ENCODE measurements at places on chromosomes 7 and 10.

DNA sequence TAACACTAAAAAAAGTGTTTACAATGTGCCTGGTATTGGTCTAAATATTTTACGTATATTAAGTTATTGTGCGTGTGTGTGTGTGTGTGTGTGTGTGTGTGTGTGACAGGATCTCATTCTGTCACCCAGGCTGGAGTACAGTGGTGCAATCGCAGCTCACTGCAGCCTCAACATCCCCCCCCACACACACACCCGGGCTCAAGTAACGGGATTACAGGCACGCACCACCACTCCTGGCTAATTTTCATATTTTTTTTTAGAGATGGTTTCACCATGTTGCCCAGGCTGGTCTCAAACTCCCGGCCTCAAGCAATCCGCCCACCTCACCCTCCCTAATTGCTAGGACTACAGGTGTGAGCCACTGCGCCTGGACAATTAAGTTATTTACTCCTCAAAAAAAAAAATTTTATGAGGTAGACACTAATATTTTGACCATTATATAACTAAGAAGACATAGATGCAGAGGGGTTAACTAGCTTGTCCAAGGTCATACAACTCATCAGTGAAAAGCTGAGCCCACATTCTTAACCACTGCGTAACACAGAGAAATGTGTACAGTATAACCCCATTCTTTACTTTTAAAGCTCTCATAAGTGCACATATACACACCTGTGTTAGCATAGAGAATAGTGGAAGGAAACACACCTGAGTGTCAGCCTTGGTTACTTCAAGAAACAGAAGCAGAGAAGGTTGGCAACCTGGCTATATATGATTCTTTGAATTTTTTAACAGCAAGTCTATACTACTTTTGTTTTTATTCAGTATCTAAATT lies 35.0 kb downstream of the DNAJC12 start:
- no peak for DNase-seq

GRCh38 chr10:10346390-10347150 lies 671.1 kb upstream of the CELF2 start:
- DNase-seq, result no peak

GRCh38 chr10:96618653-96619052 lies 31.8 kb upstream of the TM9SF3 start:
- DNase-seq, result no peak

DNA sequence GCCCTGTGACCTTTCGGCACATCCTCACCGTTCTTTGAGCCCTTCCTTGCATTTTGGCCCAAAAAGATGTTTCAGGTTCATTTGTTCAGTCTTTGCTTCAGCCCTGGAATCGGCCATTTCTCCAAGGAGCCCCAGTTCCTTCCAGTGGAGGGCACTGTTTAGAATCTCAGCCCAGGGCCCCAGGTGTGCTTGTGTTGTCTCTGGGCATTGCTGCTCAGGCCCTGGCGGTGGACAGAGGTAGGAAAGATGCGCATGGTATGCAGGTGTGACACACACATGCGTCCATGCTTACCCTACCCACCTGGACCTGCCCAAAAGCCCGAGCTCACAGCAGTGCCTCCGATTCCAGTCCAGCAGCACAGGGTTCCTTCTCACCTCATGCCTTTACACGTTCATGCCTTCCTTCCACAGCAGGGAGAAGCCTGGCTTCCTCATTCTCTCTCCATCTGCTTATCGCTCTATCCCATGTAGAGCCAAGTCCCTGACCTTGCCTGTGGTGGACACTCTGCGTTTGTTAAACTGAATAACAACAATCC lies 70.6 kb downstream of the LHPP start:
- DNase-seq, result no peak

GRCh38 chr10:45452743-45453452 lies 78.9 kb downstream of the ALOX5 start:
- DNase-seq, result no peak

- no peak for DNase-seq
These were observed 58.8 kb downstream of the FIGNL1 start for GRCh38 chr7:50391386-50391785.

DNA sequence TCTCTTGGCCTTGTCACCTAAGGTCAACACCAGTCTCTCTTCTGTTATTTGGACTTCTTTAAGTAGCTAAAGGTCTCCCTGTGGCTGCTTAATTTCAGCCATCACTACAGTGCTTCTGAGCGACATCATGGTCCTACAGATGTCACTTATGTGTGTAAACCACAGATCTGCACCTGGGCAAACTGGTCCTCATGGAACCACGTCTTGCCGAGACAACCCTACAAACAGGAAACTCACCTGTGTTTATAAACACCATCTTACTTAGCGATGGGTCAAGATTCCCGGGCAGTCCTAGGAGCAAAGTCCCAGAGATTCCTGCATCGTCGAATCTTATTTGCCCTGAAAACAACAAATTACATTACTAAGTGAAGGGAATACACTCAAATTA lies 27.8 kb downstream of the KLF6 start:
- no peak for DNase-seq

GRCh38 chr10:127451628-127452027 lies 97.5 kb upstream of the NPS start:
- no peak for DNase-seq

DNA sequence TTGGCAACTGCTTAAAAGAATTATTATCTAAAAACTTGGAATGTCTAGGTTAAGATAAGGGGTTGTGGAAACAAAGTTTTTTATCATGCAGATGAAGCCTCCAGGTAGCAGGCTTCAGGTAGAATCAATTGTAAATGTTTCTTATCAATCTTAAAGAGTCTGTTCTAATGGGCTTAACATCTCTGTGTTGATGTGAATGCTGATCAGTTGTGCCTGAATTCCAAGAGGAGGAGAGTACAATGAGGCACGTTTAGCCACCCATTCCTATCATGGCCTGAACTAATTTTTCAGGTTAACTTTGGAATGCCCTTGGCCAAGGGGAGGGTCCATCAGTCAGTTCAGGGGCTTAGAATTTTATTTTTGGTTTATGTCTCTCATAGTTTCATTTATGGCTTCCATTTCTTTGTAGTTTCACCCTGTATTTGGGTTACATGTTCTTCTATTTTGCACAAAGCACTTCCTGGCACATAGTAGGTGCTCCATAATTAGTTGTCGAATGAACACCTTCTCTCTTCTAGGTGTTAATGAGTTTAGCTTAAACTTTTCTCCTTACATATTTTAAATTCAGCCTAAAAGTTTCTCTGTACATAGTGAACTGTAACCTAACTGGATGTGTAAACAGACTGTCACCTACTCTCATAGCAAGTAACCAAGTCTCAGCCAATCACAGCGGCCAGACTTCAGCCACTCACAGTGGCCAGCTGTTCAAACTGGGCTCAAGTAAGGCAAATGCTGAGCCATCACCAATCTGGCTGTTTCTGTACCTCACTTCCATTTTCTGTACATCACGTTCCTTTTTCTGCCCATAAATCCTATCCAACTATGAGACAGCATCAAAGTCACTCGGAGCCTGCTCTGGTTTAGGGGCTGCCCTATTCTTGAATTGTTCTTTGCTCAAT lies 34.7 kb downstream of the ALOX5 start:
- DNase-seq, result no peak

DNA sequence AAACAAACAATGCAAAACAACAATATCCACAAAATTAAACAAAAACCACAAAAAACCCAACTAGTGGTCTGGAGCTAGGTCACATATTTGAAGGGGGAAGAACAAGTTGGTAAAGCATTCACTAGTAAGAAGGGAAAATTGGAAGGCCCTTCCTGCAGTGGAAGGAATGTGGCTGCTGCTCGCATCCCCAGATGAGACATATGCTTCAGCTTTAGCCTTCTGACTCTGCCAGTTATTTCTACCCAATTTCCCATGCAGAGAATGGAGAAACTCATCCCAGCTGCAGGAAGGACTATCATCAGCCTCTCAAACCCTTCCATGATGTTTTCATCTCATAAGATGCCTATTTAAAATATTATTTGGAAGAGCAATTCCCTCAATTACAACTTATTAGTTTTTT lies 176.6 kb downstream of the BMPER start:
- DNase-seq, result no peak

DNA sequence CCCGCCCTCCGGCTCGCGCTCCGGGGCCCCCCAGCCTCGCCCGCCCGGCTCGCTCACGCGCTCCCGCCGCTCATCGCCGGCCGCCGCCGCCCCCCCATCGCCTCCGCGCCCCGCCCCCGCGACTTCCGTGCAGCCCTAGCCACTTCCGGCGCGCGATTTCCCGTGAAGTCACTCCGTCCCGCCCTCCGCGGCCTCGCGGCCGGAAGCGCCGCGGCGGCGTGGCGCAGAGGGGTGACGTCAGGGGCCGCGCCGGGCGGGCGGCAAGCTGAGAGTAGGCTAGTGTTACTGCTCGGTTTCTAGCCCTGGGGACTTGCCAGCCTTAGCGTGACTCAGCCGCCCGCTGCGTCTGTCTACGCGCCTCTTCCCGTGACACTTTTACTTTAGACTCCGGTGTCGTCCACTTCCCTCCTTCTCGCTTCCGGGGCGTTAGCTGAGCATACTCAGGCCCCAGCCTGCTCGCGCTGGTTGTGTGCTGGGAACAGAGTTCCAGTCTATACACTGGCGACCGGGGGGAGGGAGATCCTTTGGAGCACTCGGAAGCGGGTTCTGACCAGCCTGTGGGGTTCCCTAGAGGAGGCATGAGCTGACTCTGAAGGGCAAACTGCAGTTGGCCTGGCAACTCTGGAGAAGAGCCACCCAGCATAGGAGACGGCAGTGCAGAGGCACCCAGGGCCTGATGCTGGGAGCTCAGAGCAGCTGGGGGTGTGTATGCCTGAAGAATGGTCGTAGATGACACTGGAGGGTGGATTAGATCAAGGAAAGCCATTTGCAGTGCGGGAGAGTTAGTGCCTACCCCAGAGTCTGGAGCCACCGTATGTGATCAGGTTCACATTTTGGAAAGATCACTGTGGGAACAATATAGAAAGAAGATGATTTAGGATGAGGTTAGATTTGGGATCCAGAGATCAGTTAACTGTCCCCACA lies at the start of gene PURB:
PURB (minus strand) TSS at position 137 of the 924 bp plus-strand sequence. CDS start 182 bp downstream, outside the sequence.
- peak; percentile 83 for DNase-seq

DNA sequence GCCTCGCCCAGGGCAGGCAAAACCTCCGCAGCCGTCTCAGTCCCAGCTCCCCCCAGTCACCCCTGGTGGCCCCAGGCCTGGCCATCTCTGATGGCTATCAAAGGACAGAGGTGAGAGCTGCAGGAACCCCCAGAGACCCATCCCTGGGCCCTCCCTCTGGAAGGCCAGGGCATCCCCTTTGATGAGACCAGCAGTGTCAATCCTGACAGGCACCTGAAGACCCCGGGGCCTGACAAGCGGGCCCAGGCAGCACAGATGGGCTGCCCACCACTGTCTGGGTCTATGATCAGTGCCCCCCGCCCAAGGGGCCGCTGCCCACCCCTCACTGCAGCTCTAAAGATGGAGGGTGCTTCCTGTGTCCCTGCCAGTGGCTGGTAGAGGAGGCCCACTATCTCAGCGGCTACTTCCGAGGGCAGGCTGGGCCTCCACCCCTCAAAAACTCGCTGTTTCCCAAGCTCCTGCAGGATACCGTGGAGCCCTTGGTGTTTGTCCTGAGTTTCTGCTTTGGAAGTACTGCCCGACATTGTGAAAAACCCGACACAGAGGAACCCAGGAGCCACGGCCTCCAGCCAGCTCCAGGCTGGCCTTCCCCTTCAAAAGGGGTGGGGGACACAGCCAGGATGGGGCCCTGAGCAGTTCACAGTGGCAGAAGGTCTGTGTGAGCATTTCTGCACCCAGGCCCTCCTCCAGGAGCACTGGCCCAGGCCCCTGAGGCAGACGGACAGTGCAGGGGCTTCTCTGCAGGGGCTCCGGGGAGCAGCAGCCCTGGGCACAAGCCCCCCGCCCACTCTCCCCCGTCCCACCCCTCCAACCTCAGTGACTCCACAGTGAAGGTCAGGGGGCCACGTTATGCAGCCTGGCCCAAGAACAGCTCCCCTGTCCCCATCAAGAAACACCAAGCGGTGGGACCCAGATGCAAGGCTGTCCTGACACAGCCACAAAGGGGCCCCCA lies 99.2 kb downstream of the PDGFA start:
- DNase-seq, result no peak

DNA sequence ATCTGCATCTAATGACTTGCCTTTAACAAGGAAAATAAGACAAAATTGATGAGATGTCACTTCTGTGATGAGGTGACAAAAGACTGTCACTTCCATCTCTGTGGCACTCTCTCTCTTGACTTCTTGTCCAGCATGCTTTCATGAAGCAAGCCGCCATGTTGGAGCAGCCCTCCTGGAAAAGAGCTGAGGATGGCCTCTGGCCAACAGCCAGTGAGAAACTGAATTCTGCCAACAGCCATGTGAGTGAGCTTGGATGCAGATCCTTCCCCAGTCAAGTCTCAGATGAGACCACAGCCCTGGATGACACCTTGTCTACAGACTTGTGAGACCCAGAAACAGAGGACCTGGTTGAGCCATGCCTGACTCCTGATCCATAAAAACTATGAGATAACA lies 412.6 kb upstream of the SHH start:
- no peak for DNase-seq

- no peak for DNase-seq
These were observed 58.2 kb upstream of the CAMK2B start for GRCh38 chr7:44383566-44383965.

- no peak for DNase-seq
These were observed 103.6 kb downstream of the AHR start for GRCh38 chr7:17401791-17402627.

GRCh38 chr7:131255242-131255641 lies 72.4 kb upstream of the MKLN1 start:
- DNase-seq, result no peak

Measured in HAP-1 (cell line).